A172 (cell line): ENCODE measurements at places on chromosomes 2 and 18. TPM values are rescaled to one million over a fixed set of nuclear protein-coding genes. Genes with fewer than 3 reads are reported as not detected.

Gene CFAP65
- total RNA-seq, result 0.26 and 0.55 TPM in 2 replicates

Gene MTA3
- total RNA-seq, result 35.5 and 45.3 TPM in 2 replicates

Gene PFN4
- 0.40 and 2.3 TPM in 2 replicates for total RNA-seq

Gene RRM2
- 130 and 137 TPM in 2 replicates for total RNA-seq

Gene FHOD3
- 13.0 and 19.3 TPM in 2 replicates for total RNA-seq

Gene MATN3
- total RNA-seq, result 13.4 and 16.1 TPM in 2 replicates

Gene RPRM
- total RNA-seq, result not detected in 2 replicates

- DNase-seq, result no peak
These were observed 1.1 kb upstream of the PPP3R1 start for GRCh38 chr2:68253219-68254068.

DNA sequence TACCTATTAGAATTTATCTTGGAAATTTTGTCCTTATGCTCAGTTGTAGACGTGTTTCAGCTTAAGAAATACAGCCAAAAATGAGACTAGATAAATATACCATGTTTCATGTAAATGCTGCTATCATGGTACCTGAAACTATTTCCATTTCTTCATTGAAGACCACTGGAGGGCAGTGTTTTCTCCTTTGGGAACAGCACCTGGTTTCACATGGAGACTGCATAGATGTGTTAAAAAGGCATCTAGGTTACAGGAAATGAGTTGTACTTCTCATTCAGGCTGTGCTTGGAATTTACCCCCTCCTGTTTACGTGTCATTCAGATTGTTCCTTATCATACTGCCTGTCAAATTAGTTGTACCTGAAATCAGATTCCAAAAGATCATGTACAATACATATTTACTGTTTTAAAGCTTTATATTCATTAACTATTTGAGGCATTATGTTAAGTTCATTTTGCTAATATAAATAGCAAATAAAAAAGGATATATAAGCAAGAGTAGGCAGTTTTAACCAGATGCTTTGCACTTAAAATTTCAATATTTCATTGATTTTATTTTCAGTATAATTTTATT lies 57.3 kb upstream of the PSMD14 start:
- DNase-seq, result peak; percentile 70

DNA sequence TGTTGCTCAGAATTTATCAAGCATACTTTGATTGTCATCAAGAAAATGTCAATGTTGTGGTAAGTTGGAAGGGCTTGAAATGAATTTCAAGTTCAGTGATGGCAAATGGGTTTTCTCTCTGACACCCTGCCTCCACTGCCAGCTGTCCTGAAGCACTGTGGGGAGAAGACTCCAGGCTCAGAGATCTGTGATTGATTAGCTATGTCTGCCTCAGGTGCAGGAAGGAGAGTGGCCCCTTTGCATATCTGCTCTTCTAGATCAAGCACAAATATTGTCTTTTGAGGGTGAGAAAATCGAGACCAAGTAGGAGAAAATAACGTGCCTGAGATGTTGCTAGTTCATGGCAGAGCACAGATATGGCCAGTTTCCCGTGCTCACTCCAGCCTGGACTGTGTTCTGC lies 178.8 kb upstream of the GLI2 start:
- no peak for DNase-seq

DNA sequence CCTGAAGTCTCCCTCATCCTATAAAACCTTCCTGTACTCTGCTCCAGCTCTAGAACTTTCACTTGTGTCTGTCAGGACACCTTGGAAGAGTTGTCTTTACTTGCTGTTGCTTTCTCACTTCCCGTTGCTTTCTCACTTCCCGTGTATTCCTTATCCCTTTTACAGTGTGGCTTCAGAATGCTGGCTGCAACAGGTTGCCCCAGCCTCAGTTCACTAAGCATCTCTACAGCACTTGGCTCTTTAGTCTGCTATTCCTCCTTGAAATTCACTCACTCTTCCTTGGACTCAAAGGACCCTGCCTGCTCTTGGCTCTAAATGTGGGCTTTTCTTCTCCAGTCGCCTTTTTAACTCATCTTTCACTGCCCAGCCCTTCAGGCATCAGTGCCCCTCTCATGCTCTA lies 162.5 kb upstream of the ALPP start:
- no peak for DNase-seq

GRCh38 chr2:138059487-138060300 lies 95.4 kb downstream of the HNMT start:
- DNase-seq, result peak; percentile 19

DNA sequence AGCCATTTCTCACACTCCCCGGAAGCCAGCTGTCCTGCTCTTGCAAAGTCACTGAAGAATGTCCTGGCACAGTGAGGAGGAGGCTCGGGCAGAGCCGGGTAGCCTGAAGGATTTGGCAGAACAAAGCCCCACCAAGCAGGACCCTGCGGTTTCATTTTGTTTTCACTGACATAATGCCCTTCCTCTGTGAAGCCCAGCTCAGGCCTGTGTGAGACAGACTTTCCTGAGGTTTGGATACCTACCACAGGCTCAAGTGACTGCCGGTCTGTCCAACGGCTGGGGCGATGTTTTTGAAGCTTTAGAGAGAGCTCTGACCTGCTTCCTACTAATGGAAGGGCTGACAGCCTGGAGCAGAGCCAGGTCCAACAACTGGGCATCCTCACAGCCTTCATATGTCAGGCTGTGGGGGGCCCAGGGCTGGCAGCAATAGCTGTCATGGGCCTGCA lies 99.8 kb upstream of the FZD7 start:
- no peak for DNase-seq

DNA sequence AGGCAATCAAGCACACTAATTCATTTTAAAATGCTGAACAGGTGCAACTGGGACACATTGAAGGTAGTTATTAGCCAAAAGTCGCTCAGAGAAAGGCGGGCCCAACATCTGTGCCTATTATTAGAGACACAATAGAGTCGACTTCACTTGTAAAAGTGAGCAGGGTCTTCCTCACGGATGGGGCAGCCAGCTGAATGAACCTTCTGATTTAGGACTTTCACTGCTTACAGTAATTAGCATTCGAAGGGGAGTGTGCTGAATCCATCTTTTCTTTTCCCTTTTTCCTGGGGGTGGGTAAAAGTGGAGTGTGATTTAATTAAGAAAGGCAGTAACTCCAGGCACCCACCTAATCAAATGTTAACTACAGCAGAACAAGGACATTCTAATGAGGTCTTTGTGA lies 677.7 kb downstream of the DCDC2C start:
- no peak for DNase-seq

DNA sequence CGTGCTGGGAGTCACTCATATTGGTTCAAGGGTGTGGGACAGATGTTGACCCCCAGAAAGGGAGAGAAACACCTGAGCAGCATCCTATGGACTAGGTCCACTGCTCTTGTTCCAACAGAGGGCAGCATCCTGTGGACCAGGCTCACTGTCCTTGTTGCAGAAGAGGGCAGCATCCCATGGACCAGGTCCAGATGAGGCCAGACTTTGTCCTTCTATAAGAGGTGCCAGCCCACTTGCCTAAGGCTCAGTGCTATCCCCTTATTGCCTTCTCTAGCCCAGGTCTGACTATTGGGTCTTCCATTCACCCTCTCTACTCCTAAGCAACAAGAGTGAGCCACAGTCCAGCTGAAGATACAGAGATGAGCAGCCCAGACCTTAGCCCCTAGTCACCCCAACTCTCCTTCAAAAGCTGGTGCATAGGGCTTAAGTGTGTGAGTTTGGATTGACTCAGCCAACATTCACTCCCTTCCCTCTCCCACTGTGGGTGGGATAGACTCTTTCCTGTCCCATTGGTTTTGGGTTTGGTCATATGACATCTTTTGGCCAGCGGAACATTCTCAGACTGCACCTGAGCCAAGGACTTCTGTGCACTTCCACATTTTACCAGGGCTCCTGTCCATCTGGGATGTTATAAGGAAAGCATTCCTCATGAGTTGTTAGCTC lies 132.4 kb upstream of the GPC1 start:
- no peak for DNase-seq

DNA sequence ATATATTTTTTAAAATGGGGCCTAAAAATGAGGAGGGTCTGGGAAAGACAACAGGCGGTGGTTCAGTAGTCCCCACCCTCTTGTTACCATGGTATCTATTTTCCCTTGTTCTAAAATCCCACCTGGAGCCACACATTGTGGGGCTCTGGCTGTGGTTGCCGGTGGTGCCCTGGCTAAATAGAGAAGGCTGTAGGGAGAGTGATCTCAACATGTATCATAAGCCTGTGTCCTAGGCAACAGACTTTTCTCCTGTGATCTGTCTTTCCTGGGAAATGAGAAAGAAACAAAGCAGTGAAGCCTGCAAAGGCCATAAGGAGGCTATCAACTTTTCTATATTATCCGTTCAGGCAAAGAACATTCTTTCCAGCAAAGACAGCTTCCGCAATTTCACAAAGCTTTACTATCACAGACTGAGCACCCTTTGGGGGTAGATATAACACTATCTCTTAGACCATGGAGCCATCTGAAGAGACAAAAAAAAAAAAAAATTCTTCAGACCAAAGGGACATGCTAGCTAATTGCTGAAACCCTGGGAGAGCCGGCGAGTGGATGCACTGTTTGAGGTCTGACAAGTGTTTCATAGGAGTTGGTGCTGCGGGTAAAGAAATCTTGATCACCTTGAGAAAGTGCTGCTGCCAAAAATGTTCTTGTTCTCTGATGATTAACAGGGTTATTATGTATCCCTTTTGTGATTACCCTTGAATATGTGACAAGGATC lies 879.2 kb upstream of the DDX18 start:
- DNase-seq, result no peak

DNA sequence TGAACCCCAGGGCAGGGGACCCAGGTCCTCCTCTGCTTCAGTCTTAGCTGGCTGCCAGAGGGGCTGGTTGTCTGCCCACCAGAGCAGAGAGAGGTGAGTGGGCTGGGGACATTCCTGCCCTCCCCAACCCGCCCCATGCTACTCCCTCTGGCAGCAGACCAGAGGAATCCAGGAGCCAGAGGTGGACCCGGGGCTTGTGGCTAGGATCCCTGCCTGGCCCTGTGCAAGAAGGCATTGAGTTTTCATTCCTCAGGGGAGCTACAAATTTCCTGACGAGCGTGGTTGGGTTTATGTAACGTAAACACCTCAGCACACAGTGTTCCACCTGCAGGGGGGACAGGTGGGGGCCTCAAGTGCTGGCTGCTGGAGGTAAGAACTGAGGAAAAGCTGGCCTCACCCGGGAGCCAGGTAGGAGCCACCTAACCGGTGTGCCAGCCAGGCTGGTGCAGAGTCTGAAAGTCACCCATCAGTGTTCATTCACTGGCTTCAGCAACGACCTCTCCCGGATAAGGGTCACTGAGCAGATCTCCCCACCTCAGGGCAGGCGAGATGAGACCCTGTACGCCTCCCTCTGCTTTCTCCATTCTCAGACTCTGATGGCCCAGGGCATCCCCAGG lies 246.8 kb downstream of the DYSF start:
- no peak for DNase-seq

- DNase-seq, result no peak
These were observed 81.7 kb upstream of the CTAGE1 start for GRCh38 chr18:22499421-22499820.

- no peak for DNase-seq
These were observed 21.1 kb upstream of the IHH start for GRCh38 chr2:219081701-219082331.

DNA sequence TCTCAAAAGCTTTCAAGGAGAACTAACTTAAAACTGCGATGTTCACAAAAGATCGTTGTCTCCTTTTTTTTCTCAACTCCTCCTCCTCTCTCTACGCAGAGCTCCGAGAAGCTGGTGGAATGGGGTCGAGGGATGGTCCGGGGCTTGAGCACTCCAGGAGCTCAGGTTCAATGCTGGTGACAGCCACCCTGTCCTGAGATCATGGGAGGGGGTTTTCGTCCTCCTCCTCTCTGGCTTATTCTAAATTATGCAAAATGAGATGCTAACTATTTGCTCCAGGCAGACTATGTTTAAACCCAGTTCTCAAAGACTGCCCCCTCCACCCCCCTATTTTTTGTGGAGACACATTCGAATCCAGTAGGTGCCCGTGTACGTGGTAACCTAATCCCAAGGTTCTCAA lies 11.8 kb downstream of the TSHZ1 start:
- DNase-seq, result no peak

GRCh38 chr2:85132834-85133637 lies at the start of gene TCF7L1:
TSS of gene TCF7L1 (plus strand) at chr2:85133392. CDS start at chr2:85133685, 293 bp downstream.
- DNase-seq, result peak; percentile 54

GRCh38 chr18:72197591-72197990 lies 346.6 kb downstream of the CBLN2 start:
- no peak for DNase-seq

DNA sequence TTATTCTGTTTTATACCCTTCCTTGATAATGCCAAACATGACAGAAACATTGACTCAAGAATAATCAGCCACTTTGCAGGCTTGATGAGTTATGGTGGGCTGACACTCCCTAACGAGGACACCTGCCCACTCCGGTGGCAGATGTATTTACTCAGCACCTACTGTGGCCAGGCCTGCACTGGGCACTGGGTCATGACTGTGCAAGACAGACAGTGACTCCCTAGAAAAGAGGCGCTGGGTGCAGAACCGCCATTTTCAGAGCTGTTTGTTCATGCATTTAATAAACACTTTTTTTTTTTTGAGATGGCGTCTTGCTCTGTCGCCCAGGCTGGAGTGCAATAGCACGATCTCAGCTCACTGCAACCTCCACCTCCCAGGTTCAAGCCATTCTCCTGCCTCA lies 32.5 kb downstream of the SNED1 start:
- no peak for DNase-seq

DNA sequence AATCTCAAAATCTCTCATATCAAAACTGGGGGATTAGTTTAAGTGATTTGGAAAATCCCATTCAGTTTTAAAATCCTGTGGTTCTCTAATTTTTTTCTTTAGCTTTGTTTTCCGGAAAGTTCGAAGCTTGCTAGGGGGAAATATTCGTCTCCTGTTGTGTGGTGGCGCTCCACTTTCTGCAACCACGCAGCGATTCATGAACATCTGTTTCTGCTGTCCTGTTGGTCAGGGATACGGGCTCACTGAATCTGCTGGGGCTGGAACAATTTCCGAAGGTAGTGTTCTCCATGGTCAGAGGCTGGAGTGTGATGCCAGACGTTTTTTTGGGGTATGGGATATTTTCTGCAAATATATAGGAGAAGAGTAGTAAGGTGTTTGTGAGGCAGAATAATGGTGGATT lies 66.1 kb downstream of the ACSL3 start:
- DNase-seq, result no peak

- DNase-seq, result no peak
These were observed 688 bp upstream of the WDR33 start for GRCh38 chr2:127811397-127812321.

- DNase-seq, result no peak
These were observed 125.9 kb upstream of the NDUFV2 start for GRCh38 chr18:8976606-8977005.

- no peak for DNase-seq
These were observed 91.1 kb upstream of the FZD7 start for GRCh38 chr2:201942531-201942930.
